ENCODE measurements at places on chromosomes 6 and 20.

- DNase-seq = no peak
Measured at GRCh38 chr6:3484946-3485345, 28.1 kb upstream of the SLC22A23 start.

DNA sequence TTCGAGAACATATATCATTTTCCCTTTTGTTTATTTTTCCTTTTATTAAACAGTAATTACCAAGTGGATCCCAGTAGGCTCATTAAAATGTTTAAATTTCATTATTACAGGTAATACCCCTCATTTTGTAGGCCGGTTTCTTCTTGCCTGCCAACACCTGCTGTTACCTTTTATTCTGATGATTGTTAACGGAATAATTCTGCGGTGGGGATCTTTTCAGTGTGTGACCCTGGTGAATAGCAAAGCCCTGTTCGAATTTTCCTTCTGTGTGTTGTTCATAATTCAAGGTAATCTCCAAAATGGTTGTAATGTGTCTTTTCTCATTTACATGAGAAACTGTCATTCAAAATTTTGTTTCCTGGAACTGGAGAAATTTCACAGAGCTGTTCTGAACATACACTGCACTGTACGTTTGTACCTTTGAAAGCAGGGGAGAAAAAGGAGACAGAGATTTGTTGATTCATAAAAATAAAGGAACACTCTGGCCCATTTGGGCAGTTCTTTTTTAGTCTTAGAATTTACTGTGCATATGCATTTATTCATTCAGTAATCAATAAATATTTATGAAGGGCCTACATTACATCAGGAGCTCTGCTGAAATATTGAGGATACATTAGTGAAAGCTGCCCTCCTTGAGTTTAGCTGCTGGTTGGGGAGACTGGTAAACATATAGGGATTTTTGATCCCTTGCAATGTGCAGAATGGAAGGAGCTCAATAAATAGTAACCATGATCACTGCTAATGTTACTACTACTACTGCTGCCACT is 502.0 kb downstream of the QKI start:
- DNase-seq = no peak

- no peak for DNase-seq
Measured at GRCh38 chr6:56459030-56459805, 183.5 kb downstream of the DST start.

DNA sequence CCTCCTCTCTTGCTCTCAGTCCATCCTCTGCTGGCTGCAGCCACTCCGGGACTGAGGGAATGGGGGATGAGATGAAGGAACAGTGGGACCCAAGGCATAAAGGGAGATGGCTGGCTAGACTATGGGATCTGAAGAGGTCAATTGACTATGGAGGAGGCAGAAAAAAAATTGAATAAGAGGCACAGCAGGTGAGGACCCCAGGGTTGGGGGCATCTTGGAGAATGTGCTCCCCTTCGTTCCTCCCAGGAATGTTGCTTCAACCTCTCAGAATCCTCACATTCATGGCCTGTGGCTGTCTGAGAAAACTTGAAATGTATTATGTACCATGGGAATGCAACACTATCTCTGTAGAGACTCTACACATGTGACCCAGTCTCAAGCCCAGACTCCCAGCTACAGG is 121.0 kb downstream of the SLC22A3 start:
- DNase-seq = no peak

GRCh38 chr20:49560646-49561045 is 7.3 kb downstream of the PTGIS start:
- DNase-seq = no peak

- DNase-seq = no peak
Measured at GRCh38 chr6:89081129-89081422, 525 bp downstream of the PNRC1 start.

GRCh38 chr6:119348748-119349360 is 707 bp downstream of the MAN1A1 start:
- peak; percentile 68 for DNase-seq

GRCh38 chr6:110042670-110043296 is 64.7 kb downstream of the GPR6 start:
- no peak for DNase-seq

GRCh38 chr6:157548635-157549467 is 167.9 kb downstream of the ZDHHC14 start:
- DNase-seq = no peak

Data from nephron progenitor cell (in vitro differentiated cells).